ENCODE measurements at places on chromosomes 6 and 20.

DNA sequence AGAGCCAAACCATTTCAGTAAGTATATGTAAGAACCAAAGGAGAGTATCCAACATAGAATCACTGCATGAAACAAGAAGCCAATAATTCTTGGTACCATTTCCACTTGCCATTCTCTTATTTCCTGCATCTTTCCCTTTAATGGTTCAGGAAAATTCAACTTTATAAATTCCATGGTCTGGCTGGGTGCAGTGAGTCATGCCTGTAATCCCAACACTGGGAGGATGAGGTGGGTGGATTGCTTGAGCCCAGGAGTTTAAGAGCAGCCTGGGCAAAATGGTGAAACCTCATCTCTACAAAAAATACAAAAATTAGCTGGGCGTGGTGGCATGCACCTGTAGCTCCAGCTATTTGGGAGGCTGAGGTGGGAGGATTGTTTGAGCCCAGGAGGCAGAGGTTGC is 21.2 kb downstream of the NHLRC1 start:
- DNase-seq: no peak

DNA sequence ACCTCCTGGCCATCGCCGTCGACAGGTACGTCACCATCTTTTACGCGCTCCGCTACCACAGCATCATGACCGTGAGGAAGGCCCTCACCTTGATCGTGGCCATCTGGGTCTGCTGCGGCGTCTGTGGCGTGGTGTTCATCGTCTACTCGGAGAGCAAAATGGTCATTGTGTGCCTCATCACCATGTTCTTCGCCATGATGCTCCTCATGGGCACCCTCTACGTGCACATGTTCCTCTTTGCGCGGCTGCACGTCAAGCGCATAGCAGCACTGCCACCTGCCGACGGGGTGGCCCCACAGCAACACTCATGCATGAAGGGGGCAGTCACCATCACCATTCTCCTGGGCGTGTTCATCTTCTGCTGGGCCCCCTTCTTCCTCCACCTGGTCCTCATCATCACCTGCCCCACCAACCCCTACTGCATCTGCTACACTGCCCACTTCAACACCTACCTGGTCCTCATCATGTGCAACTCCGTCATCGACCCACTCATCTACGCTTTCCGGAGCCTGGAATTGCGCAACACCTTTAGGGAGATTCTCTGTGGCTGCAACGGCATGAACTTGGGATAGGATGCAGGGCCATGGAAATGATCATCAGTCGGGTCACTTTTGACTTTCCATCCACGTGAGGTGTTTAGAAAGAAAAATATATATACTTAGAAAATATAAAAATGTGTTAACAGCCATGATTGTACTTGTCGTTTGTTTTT is 868 bp downstream of the MC3R start:
- no peak for DNase-seq

- no peak for DNase-seq
Observed at GRCh38 chr20:40805592-40805991, 116.6 kb upstream of the MAFB start.

DNA sequence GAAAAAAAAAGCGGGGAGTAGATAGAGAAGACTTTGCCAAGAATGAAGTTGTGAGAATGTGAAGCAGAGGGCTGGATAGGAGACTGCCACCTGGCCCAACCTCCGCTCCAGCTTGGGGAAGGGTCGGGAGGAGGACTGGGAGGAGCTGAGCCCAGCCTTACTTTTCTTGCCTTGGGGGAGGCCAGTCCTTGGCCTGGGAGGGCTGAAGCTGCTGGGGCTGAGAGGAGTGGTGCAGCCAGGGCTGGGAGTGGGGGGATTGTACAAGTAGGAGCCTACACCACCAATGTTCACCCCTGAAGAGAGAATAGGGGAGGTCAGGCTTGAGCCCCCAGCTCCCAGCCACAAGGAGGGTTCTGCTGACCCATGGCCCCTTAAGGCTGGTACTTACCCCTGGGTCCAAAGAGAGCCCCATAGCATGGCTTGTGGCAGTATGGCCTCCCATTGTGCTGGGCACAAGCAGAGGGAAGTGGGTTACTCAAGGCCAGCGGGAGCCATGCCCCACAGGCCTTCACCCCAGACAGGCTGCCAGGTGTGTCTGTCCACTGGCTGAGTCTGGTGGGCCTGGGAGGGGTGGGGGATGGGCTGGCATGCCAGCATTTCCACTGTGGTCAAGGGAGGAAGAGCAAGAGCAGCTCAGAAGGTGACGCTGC is 1.1 kb downstream of the CRIP3 start:
- no peak for DNase-seq

DNA sequence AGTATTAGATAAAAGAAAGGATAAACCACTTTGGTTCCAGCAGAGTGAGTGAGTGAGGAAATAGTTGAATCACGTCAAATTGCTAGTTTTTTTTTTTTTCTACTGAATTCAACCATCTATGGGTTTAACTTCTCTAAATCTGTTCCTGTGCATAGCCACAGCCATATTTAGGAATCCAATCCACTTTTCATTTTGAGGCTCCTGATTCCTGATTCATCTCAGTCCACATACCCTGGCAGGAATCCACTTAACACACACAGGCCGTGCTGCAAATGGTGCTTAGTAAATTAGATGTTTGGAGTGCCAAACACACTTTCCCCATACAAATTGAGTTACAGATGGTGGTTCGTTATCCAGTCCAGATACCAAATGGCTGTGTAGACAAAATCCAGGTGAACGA is 220.3 kb downstream of the ALDH8A1 start:
- DNase-seq: no peak

- no peak for DNase-seq
Observed at GRCh38 chr20:47315339-47316056, 41.0 kb downstream of the ZMYND8 start.

DNA sequence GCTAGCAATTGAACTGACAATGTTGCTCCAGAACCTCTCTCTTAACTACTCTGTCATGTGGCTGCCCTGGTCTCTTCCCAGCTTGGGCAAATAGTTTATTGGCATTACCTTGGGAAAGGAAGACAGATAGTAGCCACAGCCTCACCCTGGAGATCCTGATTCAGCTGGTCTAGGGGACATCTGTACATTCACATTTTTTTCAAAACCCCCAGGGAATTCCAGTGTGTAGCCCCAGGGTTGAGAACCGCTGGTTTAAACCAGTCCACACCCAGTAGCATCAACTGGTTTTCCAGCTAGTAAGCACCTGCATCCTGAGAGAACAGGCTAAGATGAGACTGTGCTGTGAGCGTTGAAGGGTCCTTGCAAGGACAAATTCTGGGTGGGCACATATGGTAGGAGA is 9.6 kb downstream of the SCUBE3 start:
- no peak for DNase-seq

- no peak for DNase-seq
Observed at GRCh38 chr6:157194110-157194509, 129.2 kb downstream of the TMEM242 start.

All from NCI-H1092 (cell line).